ENCODE measurements at places on chromosomes 5 and 9.

- peak; percentile 68 for DNase-seq
These were observed 628.3 kb downstream of the DNAH5 start for GRCh38 chr5:13316176-13316575.

DNA sequence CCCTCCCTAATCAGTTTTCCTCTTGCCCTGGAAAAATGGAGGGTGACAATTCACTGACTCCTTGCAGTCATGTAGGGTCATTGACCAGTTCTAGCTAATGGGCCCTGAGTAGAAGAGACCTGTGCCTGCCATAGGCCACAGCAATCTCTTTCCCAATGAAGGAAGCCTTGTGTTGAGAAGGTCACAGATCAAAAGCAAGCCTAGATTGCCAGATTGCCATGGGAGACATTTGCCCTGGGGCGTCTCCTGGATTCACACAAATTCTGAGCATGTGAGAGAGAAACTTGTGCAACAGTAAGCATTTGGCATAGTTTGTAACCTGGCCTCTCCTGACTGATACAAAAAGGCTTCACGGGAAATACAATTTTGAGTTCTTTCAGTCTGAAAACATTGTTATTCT is 148.0 kb downstream of the NUDT12 start:
- no peak for DNase-seq

DNA sequence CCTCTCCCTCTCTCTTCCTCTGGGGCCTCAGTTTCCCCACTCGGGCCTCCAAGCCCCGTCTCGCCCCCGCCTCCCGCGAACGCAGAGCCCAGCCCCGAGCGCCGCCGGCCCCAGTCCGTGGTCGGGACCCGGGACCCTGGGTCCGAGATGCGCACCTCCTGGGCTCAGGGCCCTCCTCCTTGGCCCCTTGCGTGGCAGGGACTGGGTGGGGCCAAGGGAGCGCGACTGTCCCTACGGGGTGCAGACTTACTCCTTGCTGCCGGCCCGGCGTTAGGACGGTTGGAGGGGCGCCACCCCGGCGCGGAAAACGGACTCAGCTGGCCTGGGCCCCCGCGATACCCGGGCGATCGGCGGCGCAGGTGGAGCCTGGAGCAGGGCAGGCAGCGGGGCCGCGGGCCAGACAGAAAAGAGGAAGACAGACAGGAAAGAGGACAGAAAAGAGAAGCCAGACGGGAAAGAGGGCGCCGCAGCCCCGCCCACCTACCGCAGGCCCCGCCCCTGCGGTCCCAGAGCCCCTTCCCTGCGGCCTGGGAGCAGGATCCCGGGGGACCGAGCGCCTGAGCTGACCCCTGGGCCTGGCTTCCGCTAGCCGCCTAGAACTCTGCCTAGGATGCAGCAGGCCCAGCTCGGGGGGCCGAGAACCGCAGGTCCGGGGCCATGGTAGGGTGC is at the start of gene GBGT1:
Gene GBGT1 (minus strand): TSS at position 411 of the 669 bp plus-strand sequence. CDS start 1,502 bp downstream, outside the sequence.
- no peak for DNase-seq

DNA sequence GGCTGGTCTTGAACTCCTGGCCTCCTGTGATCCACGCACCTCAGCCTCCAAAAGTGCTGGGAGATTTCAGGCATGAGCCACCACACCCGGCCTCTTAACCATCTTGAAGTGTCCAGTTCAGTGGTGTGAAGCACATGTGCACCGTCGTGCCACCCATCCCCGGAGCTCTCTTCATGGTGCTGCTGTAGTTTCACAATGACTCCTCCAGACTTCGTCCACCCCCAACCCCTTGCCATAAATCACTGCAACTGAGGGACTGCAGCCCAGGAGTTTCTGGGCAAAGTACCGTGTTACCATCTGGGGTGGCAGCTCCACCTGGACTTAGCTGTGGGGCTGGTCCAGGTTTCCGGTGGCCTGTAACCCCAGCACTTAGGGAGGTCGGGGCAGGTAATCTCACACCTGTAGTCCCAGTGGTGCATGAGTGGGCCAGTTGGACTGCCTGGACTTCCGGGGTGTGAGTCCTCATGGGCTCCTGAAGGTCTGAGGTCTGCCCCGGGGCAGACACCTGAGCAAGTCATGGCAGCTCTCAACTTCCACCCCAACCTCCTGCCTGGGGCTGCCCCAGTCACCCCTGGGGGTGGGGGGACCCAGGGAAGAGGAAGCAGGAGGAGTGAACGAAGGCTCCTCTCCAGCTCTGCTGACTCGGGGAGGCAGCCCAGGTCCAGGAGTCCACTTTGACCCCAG is 6.6 kb upstream of the N4BP3 start:
- no peak for DNase-seq

GRCh38 chr5:19044931-19045695 is 942.9 kb downstream of the CDH18 start:
- DNase-seq = no peak

GRCh38 chr9:127083138-127083980 is 39.1 kb downstream of the ANGPTL2 start:
- no peak for DNase-seq

GRCh38 chr5:169115461-169116124 is 185.3 kb downstream of the SLIT3 start:
- no peak for DNase-seq

DNA sequence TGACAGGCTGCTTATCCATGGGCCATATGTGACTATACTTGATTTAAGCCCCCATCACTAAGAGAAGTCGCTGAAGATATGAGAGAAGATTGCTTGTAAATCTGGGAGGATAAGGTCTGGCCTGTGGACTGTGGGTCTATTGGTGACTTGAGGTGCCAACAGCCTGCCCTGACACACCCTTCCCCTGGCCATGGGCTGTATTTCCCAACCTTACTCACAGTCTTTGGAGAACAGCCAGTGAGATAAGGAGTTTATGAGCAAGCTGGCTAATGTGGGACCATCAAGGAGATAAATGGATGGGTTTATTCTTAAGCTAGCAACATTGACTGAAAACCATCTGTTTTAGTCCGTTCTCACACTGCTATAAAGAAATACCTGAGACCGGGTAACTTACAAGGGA is 231.3 kb downstream of the ZSWIM6 start:
- no peak for DNase-seq

- DNase-seq = no peak
These were observed 183.0 kb downstream of the GLIS3 start for GRCh38 chr9:4116723-4117460.

- DNase-seq = no peak
These were observed 100.0 kb upstream of the CCDC152 start for GRCh38 chr5:42656651-42657015.

Measured in neuronal stem cell (in vitro differentiated cells).